T1000 (cell line): ENCODE measurements at places on chromosomes 4 and X.

DNA sequence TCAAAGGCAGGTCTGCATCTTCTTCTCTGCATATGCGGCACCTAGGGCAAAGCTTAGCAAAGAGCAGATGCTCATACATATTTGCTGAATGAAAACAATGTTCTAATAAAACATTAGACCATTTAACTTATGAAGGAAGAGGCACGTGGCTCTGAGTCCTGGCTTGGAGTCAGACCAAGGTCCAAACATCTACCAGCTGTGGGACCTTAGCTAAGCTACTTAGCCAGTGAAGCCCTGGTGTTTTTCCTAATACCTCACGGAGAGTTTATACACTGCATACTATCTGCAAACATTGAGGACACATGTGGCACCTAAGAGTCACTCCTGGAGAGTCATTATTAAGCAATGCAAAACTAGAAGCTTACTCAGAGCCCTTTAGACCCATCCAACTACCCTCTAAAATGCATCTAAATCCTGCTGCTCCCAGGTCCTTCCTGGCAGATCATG lies 9.0 kb downstream of the PDGFC start:
- DNase-seq = no peak

GRCh38 chr4:183675625-183676024 lies 16.5 kb downstream of the TRAPPC11 start:
- no peak for DNase-seq

DNA sequence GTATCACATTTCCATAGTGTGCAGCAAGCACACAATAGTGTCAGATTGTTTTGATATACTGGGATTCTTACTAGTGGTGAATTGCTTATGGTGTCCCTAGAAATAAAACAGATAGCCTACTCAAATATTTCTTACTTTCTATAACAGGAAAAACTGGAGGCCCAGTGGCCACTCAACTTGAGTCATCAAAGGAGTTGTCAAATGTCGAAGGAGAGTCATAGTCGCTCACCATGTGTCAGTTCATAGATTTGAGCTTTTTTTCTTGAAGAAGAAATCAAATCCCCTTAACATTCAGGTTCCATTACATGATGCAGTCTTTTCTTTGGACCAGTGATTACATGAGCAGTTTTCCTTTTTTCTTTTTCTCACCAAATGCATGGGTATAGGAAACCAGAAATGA lies 1271.0 kb downstream of the RAPGEF2 start:
- DNase-seq = no peak

DNA sequence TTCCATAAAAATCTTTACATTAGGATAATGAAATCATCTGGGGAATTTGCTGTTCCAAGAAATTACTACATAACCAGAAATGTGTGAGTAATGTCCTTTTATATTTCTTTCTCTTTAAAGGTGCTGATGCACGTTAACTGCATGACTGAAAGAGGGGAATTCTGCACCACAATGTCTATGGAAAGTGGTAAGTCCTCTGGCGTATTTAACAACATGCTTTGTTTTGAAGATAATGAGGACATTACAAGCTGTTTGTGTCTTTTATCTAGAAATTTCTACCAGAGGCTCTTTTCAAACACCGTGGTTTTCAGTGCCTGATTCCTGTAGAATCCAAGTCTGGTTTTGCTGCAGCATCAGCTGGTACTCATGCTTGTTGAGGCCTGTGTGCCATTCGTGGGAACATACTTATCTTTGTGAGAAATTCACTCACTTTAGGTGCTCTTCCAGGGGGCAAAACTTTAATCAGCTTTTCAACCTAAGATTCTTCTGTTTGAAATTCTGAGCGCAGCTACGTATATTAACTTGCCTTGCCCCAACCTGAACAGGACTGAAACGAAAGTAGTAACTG lies 257.2 kb downstream of the PDHA2 start:
- no peak for DNase-seq

- no peak for DNase-seq
Observed at GRCh38 chr4:135177321-135177720, 975.7 kb upstream of the PABPC4L start.

- no peak for DNase-seq
Observed at GRCh38 chrX:118980761-118981160, 6.3 kb downstream of the LONRF3 start.

DNA sequence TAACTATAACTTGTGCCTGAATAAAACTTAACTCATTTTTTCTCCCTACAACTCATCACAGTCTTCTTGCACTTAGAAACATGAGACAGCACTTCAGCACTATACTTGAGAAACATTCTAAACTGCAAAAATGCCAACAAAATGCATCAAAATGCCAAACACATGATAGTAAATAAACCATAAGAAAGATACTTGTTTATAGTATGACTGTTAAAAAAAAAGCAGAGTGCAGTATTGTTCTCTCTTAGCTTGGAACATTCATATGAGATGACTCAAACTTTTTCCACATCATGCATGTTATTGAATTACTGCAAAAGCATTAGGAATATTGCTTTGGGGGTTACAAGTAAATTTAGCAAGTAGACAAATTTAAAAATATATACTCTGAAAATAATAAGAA lies 135.7 kb upstream of the ANXA10 start:
- DNase-seq = no peak
